Bladder microvascular endothelial cell (primary cell): ENCODE measurements at places on chromosomes 4 and X. TPM values are rescaled to one million over a fixed set of nuclear protein-coding genes. Genes with fewer than 3 reads are reported as not detected.

The GAR1 gene
- total RNA-seq = 2.4 and 5.9 TPM in 2 replicates

The FGF13 gene
- 10.5 and 80.9 TPM in 2 replicates for total RNA-seq

The CD99L2 gene
- 21.0 and 35.8 TPM in 2 replicates for total RNA-seq

The MAGEA12 gene
- not detected in 2 replicates for total RNA-seq

The TMEM271 gene
- total RNA-seq = not detected in 2 replicates

The CLDN34 gene
- 0.25 TPM in 1 of 2 replicates, not detected in the other for total RNA-seq

The MAGEA8 gene
- not detected in 2 replicates for total RNA-seq

The UGT2B15 gene
- not detected in 2 replicates for total RNA-seq

The F8A2 gene
- total RNA-seq = not detected in 2 replicates

The MAGEE1 gene
- total RNA-seq = 0.65 and 1.2 TPM in 2 replicates
